ENCODE measurements at places on chromosomes 5 and 9.

DNA sequence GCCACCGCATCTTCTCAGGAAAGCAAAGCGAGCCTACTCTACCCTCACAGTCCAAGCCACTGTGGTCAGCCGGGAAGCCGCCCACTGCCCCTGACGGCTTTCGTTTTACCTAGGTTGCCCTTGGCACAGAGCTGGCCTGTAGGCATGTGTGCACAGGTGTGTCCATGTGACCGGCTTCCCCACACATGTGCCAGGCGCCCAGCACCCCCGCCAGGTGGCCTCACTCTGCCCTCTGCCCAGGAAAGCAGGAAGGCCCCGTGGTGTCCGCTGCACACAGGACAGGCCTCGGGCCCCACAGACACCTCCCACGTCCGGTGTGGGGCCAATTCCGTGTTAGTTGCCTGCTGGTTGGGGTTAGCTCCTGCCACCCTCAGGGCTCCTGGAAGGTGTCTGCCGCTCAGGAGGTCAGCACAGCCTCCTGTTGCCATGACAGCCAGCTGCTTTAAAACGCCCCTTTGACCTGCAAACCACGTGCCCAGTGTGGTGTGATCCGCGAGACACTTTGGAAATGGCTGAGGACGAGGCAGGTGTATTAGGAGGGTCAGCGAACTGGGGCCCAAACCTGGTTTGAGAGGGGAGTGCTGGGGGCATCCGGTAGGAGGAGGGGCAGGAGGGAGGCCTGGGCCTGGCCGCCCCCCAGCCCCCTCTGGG is 28.7 kb downstream of the TPPP start:
- DNase-seq: no peak

GRCh38 chr5:10668697-10669096 is 92.3 kb downstream of the DAP start:
- no peak for DNase-seq

GRCh38 chr5:158135682-158136179 is 276.8 kb upstream of the CLINT1 start:
- no peak for DNase-seq

GRCh38 chr9:33177086-33177485 is 9.9 kb upstream of the B4GALT1 start:
- DNase-seq: peak; percentile 52

- DNase-seq: peak; percentile 62
Measured at GRCh38 chr5:74667396-74667795, 17.6 kb upstream of the HEXB start.

DNA sequence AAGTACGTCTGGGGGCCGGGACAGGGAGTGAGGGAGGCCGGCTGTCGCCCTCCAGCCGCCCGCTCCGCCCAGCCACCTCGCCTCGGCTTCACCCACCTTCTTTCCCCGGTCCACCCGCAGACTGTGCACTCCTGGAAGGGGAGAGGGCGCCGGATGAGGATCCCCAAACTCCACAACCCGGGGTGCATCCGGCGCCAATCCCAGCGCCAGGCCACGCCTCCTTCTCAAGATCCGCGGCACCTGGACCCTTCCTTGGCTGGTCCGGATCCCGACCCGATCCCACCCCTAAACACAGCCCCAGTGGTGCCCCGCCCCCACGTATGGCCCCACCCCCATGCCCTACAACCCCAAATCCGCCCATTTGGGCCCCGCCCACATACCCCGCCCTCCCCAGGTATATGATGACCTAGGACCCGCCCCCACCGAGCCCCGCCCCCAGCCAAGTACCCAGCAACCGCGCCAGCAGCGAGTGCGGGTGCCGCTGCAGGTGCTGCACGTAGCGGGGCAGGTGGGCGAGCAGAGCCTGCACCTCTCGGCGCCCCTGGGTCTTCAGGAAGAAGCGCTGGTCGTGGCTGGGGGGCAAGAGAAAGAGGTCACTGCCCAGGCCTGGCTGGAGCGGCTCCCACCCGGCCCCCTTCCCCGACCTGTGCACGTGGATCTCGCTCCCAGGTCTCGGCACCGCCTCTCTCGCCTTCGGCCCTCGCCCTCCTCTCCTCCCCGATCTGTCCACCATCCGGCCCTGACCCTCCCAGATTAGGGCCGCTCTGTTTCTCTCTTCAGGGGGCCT is 3.2 kb downstream of the PIP5KL1 start:
- DNase-seq: no peak

- DNase-seq: no peak
Measured at GRCh38 chr5:376799-377325, 55.3 kb downstream of the AHRR start.

GRCh38 chr5:88792144-88792840 is 90.7 kb downstream of the MEF2C start:
- DNase-seq: no peak

- no peak for DNase-seq
Measured at GRCh38 chr5:127431977-127432585, 85.4 kb upstream of the PRRC1 start.

- DNase-seq: no peak
Measured at GRCh38 chr9:80789831-80790230, 899.5 kb downstream of the TLE1 start.

DNA sequence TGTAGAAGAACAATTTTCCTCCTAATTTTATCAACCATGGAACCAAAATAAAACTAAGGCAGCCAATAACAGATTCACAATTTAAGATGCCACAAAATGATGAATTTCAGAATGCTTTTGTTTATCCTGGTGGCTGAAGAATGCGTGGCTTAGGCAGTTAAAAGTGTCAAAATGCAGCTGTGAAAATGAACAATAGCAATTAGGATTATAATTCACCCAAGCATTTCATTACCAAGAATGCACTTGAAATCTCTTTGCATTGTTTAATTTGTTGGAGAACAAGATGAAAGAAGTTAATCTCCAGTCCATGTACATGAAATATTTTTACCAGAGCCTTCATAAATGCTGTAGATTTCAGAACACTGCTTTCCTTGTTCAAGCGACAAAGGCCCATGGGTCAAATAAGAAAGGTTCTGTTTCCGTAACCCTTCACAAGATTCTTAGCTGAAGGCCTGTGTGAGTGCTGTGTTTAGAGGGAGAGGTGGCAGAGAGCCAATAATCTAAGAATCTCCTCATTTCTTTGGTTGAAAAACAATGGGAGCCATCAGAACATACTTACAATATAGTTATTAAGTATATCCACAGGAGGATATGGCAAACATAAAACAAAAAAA is 39.3 kb downstream of the CLINT1 start:
- DNase-seq: no peak

GRCh38 chr5:32496104-32496503 is 51.6 kb upstream of the ZFR start:
- DNase-seq: no peak

GRCh38 chr5:168008555-168008954 is 282.9 kb upstream of the WWC1 start:
- DNase-seq: no peak

GRCh38 chr9:83965350-83966208 is 14.4 kb downstream of the HNRNPK start:
- DNase-seq: no peak

DNA sequence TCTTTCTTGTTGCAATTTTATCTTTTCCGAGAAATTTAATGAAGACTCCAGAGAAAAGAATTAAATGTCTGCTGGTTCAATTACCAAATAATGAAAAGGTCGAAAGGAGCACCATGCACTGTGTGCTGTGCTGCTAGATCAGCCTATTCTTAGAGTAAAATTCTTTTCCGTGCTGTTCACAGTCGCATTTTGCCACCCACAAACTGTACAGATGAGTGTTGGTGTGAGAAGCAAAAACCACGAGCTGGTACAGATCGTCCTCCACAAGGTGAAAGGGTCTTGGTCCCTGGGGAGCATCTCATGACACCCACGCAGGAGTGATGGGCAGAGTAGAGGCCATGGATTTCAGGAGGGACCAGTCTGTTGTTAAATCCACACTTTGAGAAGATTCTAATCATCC is 143.8 kb upstream of the PUM3 start:
- no peak for DNase-seq

DNA sequence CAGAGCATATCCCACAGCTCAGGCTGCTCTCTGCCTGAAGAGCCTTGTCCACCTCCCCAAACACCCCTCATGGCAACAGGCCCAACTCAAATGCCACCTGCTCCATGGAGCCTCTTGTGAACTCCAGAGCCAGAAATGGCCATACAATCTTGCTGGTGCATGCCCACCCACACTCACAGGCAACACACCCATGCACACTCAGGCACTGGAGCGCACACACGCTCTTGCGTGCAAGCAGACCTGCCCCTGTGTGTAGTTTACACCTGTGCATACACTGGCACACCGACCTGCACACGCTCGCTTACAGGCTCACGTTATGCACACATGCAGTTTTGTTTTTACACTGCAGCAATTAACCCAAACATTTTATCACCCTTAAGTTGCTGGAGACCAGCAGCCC is 40.0 kb downstream of the HRH2 start:
- no peak for DNase-seq

DNA sequence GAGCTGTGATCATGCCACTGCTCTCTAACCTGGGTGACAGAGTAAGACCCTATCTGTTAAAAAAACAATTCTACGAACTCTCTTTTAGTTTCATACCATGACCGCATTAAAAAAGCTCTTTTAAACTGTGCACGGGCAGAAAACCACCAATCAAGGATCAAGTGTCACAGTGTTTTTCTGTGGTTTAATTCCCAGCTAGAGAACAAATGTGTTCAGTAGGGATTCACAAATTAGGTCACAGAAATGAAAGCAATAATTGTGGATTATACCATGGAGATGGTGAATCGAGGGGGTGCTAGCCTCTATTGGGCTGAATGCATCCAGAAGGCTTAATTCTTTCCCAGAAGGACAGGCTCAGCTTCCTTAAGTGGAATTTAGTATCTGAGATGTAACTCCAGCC is 79.1 kb downstream of the ATG10 start:
- DNase-seq: no peak

DNA sequence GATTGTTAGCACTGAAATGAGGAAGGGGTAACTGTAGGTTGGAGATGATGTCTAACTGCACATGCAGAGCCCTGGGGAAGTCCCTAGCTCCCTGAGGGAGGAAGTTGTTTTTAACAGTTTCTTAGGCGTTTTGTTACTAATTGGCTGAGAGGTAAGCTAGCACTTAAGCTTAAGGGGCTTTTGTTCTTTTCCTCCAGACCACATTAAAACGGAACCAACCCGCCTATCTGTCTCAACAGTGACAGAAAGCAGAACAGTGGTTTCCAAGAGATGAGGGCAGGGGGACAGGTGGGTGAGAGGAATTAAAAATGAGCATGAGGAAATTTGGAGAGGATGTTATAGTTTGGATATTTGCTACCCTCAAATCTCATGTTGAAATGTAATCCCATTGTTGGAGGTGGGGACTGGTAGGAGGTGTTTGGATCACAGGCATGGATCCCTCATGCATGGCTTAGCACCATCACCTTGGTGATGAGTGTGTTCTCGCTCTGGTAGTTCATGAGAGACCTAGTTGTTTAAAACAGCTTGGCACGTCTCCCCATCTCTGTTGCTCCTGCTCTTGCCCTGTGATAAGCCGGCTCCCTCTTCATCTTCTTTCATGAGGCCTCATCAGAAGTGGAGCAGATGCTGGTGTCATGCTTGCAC is 38.9 kb downstream of the LYRM7 start:
- DNase-seq: peak; percentile 94

DNA sequence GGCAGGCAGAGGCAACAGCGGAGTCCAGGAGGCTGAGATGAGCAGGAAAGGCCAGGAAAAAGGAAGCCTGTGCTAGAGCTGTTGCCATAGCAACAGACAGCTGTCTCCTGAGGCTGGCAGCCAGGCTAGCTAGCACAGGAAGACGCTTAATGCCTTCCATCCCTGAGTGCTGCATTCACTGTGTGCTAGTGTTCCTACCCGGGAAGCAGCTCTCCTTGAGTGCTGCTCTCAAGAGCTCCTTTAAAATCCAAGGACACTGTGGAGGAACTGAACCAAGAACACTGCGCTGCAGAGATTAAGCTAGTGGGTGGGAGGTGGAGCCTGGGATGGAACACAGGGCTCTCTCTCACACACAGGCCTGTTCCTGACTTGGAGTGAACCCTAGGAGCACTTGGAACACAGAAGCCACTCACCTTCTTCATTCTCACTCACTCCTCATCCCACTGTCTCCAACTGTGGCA is 53.5 kb upstream of the IL7R start:
- peak; percentile 36 for DNase-seq

GRCh38 chr5:38381361-38381760 is 123.0 kb downstream of the EGFLAM start:
- no peak for DNase-seq

Data from suppressor macrophage treated with lipopolysaccharide for 1 hour (primary cell).